Activated gamma-delta T cell (primary cell): ENCODE measurements at places on chromosomes 7 and 10.

- DNase-seq = no peak
These were observed 11.6 kb upstream of the FOXP2 start for GRCh38 chr7:114402876-114403635.

GRCh38 chr7:1225441-1226185 is 7.1 kb upstream of the UNCX start:
- DNase-seq = no peak

DNA sequence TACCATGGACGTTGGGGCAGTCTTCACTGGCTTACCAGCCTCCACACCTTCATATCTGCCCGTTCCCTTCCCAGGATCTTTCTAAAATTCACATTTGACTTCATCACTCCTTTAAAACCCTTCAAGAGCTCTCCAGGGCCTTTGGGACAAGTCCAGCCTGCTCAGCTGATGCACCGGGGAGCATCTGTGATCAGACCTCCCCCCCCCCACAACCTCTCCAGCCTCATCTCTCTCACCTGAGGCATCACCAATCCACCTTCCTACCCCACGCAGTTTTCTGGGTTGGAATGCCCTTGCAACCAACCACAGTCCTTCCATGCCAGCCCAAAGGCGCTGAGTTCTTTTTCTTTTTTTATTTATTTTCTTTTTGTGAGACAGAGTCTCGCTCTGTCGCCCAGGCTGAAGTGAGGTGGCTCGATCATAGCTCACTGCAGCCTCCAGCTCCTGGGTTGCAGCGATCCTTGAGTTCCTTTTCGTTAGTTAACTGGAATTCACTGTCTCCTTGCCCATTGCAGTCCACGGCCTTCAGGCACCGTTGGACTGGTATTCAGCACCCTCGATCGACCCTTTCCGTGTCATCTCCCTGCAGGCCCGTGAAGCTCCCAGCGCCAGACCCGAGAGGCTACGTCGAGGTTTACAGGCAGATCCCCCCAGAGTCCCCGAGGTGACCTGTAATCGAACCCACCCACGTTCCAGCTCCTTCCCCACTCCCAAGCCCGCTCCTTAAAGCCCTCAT is 654 bp downstream of the ALKBH4 start:
- DNase-seq = no peak

DNA sequence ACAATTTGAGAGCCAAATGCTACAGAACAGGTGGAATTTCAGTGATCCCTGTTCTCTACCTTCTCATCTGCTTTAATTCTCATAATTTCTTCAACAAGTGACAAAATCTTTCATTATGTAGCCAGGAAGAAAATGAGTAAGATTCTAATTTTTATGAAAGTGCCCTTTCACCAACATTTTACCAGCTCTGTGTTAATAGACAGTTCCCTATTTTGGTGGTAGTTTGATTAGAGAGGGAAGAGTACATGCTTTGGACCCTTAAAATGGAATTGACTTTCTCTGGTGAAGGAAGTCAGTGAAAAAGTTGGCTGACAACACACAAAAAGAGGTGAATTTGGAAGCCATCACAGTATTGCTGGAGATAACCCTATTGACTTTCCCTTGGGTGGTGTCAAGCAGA is 61.7 kb downstream of the CACNB2 start:
- no peak for DNase-seq

DNA sequence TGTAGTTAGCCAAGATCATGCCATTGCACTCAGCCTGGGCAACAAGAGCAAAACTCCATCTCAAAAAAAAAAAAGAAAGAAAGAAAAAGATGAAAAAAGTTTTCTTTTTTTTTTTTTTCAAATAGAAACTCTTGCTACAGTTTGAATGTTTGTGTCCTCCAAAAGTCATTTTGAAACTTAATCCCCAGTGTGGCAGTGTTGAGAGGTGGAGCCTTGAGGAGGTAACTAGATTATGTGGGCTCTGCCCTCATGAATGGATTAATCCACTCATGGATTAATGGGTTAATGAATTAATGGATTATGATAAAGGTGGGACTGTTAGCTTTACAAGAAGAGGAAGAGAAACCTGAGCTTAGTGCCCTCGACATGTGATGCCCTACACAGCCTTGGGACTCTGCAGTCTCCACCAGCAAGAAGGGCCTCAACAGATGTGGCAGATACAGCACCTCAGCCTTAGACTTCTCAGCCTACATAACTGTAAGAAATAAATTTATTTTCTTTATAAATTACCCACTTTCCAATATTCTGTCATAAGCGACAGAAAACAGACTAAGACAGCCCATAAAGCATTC is 25.1 kb downstream of the CPEB3 start:
- DNase-seq = no peak

DNA sequence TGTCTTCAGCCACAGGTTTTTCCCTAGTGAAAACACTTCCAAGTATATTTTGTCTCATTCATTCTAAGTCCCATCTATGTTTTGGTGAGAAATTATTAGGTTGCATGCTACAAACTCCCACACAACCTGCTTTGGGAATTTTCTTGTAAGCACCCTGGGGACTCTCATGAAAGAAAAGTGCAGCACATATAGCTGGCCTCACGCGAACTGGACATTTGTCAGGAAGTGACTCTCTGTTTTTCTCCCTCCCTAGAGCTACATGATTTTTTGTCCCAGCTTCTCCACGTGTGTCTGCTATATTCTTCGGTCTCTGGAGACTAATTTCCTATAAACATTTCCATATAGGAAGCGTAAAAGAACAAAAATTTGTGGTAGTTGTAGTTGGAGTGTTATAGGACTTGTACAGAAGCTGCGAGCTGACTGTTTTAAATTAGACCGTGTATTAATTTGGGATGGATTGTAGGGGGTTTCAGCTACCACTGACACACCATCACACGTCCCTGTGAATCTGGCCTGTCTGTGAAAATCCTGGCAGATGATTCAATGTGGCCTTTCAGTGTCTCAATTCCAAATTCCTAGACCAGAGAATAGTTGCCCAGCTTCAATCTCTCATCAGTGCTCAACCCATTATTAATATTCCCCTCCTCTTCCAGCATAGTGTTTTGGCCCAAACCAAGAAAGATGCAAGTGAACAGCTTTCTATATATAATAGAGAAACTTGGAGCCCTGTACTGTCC is 40.2 kb downstream of the ARL4A start:
- DNase-seq = no peak

DNA sequence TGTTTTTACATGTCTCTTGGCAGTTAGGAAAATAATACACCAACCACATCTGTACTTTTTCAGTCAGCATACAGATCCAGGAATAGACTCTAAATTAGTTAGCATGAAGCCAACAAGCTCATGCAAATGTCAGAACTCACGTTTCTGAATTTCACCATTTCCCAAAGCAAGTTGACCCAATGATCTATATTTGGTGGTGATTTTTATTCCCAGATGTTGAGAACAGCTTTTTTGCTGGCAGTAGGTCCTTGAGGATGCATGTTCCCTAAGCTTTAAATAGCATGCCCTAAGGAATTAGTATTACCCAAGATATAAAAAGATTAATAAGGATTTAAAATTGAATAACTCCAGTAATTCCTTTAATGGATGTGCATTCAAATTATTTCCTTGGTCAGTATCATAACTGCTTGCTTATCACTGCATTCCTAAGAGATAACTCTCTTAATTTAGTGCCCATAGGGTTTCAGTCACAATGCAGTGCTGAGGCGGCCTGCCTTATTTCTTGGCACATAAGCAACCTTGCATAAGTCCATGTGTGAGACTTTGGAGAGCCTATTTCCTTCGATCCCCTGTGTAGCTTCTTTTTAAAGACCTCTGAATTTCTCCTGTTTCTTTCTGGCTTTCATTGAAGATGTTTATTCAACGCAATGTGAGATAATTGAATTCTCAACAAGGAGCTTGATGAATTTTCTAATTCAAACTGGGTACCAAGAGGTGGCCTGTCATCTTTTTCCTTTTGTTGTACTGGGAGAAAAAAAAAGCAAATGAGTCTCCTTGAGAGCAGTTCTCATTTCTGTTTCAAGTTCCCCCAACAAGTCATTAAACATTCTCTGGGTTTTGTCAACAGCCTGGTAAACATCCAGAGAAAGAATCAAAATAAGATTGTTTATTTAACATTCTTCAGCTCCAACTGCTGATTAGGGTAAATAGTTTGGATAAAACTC is 135.3 kb upstream of the MEOX2 start:
- DNase-seq = no peak

GRCh38 chr7:22617166-22617565 is 109.8 kb upstream of the IL6 start:
- DNase-seq = no peak

DNA sequence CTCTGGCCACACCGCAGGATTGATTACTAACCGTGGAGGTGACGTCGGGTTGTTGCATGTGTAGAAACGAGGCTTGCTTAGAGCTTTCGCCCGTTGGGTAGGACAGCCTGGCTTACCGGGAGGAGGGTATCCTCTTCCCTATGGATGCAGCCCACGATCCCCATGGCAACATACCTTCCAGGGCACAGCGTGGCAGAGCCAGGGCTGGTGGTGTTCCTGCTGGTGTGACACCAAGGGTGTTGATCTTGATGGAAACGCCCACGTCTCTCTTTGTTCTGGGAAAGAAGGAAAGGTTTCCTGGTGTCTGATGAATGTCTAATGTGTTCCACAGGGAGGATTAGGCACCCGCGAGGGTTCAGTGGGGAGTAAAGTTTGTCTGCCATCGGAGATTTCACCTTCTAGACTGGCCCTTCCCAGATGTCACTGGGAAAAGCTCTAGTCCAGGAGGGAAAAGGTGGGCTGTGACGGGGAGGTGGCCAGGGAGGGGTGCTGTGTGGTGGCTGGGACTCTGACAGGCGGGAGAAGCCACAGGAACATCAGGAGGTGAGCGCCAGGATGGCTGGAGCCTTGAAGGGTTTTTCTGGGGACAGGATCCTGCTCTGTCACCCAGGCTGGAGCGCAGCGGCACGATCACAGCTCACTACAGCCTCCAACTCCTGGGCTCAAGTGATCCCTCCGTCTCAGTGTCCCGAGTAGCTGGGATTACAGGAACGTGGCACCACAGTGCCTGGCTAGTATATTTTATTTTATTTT is 102.1 kb downstream of the CUX1 start:
- no peak for DNase-seq

- no peak for DNase-seq
These were observed 55.8 kb downstream of the TMEM26 start for GRCh38 chr10:61397175-61397986.

GRCh38 chr10:73644015-73644743 is 2.9 kb upstream of the MYOZ1 start:
- DNase-seq = no peak

DNA sequence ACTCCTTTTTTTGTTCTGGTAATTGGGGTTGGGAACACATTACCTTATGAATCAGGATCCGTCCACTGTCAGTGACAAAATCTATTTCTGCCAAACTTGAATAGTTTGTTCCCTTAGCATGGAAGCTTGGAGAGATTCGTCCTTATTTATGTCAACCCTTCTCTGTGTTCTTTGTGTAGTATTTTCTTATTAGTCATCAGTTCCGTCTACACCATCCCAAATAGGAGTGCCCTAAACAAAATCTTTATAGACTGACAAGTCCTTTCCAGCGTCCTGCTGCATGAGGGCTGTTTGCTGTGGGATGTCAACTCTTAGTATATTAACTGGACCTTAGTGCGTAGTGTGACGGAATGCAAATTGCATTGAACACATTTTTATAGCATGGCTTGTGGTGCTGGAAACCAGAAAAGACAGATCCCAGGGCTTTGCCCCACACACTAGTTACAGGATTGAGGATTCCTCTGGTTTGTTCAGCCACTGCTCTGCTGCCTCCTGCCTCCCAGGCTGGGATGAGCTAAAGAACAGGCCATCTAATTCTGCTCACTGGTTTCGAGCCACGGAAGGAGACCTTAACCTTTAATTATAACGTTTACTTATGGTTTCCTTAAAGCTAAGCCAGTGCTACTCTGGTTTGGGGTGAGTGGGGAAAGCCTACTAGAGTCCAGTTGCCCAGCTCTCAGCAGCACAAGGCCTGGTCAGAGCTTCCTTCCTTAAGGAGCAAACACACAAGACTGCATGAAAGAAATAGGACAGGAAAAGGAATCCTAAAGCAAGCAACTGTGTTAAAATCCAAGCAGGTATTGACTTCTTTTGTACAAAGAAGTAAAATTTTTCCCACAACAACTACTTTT is 194.4 kb downstream of the CCSER2 start:
- DNase-seq = no peak
